Cerebellar cortex (tissue), 1 donor: ENCODE measurements at places on chromosomes 11 and 22.

GRCh38 chr11:27040302-27041115 is at the start of gene BBOX1:
TSS of gene BBOX1 (plus strand) at chr11:27040815. CDS start at chr11:27055431, 14,616 bp downstream.
- peak; percentile 4 for DNase-seq

- DNase-seq = no peak
Observed at GRCh38 chr22:35192129-35192918, 65.0 kb upstream of the HMGXB4 start.

DNA sequence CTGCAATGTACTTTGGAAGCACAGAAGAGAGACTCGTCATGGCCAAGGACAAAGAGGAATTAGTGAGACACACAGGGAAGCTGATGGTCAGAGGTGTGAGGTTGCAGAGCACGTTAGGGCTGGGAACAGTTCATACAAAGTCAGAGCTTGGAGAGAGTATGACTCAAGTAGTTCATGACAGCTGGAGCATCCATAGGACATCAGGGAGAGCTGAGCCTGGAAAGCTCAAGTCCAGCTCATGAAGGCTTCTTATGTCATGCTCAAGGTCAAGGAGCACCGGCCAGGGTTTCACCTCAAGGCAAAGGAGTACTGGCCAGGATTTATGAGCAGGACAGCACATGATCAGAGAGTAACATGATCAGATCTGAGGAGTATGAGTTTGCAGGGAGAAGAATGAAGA is 64.6 kb upstream of the CHST1 start:
- no peak for DNase-seq

DNA sequence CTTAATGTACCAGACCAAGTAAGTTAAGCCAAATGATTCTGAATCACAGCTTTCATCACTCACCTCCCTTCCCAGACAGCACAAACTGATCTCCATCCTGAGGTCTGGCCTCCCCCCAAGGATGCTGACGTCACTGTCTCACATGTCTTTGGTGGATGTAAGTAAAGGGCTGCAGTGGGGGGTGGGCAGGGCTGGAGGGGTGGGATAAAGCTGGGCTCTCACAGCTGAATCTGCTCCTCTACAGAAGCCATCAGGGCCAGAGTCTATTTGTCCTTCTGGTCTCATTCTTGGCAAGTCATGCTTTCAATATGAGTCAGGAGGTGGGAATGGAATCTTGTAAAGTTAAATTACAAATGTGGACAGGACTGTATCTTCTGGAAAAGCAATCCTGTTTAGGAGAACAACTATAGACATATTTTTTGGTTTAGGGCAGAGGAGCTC is 32.7 kb downstream of the P4HA3 start:
- DNase-seq = peak; percentile 43

- DNase-seq = no peak
Observed at GRCh38 chr11:131281316-131281715, 89.1 kb upstream of the NTM start.

- DNase-seq = no peak
Observed at GRCh38 chr11:72221386-72222075, 3.0 kb upstream of the INPPL1 start.

- peak; percentile 71 for DNase-seq
Observed at GRCh38 chr11:75445315-75445953, 12.4 kb upstream of the KLHL35 start.

- no peak for DNase-seq
Observed at GRCh38 chr11:128779036-128779435, 85.2 kb downstream of the FLI1 start.

DNA sequence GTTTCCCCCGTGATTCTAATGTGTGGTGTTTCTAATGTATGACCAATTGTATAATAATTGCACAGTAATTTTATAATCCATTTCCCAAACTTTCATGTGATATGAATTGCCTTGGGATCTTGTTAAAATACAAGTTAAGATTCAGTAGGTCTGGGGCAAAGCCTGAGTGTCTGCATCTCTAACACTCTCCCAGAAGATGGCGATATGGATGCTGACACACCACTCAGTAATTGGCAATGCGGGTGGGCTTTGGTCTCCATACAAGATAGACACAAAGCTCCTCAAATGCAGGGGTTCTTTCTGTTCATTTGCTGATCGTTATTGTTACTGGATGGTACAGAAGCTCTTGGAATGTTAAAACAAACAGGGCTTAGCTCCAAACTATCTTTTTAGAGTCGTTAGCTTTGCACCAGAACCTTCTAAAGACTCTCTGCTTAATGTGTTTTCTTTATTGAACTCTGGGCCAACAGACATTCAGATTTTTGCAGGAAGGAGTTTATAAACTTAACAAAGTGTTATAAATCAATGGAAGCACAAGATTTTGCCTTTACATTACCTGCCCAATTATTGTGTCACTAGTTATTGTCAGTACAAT is 45.4 kb upstream of the ANO3 start:
- peak; percentile 17 for DNase-seq

DNA sequence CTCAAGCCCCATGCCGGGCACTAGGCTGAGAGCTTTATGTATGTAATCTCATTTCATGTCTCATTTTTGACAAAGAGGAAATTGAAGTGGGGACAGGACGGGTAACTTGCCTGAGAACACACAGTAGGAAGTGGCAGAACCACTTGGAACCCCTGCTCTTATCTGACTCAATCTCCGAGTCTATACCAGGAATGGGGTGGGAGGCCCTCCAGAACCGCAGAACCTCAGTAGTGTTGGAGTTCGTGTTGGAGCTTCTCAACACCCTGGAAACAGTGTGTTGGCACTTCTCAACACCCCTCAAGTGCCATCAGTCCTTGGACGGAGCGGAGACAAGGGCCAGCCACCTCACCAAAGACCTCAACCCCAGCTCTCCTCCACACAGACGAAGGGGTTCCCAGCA is 38.8 kb upstream of the POLA2 start:
- no peak for DNase-seq

DNA sequence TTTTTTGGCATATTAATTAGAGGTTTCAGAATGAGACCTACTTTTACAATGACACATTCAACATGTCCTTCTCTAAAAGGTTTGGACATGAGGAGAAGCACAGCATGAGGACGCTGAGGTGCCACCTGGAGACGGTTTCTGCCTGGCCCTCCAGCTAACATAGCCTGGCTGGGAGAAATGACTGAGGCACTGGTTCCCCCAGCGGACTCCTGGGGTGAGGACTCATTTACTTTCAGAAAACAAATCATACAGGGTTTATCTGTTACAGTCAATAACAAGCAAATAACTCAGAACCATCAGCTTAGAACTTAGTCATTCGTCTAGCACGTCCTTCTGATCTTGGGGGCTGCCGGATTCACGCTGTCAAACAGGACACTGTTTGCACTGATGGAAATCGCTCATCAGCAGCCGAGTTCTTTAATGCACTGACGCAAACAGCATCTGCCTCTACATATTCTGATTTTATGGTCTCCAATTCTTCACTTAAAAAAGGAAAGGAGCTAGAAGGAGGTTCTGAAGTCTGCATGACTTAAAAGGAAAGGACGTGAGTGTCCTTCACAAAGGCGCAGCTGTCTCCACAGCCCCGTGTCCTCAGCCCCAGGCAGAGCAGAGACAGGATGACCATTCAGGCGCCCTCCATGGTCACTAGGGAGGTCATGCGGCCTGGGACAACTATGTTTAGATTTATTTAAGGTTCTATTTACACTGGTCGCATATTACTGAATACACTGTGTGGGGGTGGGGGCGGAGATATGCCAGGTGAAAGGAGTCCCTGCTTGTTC is 44.2 kb downstream of the CERK start:
- DNase-seq = peak; percentile 37

- no peak for DNase-seq
Observed at GRCh38 chr11:105297463-105297862, 157.9 kb upstream of the CARD18 start.

GRCh38 chr11:3095712-3096361 is 38.6 kb upstream of the CARS1 start:
- DNase-seq = no peak

DNA sequence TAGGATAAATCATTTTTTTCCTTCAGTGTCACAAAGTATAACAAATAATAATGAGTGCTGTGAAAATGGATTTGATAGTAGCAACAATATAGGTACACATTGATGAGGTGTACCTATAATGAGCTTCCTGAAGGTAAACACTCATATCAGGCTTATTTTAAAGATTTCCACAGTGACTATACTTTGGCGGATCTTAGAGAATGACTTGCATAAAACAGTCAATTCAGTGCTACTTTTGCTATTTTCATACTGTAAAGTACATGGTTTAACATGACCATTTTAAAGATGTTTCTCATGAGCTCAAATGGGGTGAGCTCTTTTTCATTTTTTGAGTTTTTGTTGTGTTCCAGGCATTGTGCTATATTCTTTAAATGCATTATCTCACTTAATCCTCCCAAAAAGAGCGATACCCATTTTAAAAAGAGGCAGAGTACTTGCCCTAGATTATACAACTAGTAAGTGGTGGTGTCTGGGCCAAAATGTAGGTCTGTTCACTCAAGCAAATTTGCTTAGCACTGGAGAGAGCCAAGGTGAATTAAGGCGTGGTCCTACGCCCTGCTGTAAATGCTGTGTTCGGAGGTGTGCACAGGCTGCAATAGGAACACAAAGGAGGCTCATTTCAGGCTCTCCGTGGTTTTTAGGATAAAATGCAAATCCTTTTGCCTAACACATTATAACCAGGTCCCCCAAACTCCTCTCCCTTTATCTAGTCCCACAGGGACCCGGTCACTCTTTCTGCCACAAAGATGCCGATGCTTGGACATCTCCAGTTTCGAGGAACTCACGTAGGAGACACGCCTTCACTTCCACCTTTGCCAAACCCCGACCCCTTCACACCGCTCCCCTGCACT is 617 bp upstream of the ALKBH3 start:
- DNase-seq = no peak

DNA sequence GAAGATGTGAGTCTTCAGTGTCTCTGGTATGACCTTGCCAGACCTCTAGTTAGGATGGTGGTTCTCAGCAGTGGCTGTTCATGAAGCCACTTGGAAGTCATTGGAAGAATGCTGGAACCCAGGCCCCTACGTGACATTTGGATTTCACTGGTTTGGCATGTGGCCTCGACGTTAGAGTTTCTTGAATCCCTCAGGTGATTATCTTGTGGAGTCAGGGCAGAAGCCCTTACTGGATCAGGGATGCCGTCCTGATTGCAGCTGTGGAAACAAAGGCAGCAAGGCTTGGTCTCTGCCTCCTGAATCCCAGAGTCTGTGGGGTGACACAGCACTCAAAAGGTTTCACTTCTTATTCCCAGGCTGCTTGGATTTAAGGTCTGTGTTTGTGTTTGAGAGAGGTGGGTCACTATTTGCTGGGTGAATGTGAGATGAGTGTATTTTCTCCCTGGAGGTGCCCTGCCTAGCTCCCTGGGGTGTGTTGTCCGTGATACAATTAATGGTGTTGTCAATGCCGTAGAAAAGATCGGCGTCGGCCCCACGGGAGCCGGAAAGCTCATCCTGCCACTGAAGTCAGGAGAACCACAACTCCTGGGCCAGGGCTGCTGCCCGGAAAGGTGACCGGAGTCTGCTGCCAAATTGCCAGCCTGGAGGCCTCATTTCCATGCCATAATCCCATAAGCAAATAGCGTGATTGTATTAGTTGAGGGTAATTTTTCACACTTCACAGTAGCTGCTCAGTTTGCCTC is 939.0 kb downstream of the BRD1 start:
- DNase-seq = no peak

GRCh38 chr22:31019191-31019930 is 50.3 kb downstream of the TUG1 start:
- DNase-seq = no peak

GRCh38 chr11:69804769-69805508 is 14.3 kb downstream of the FGF3 start:
- no peak for DNase-seq

DNA sequence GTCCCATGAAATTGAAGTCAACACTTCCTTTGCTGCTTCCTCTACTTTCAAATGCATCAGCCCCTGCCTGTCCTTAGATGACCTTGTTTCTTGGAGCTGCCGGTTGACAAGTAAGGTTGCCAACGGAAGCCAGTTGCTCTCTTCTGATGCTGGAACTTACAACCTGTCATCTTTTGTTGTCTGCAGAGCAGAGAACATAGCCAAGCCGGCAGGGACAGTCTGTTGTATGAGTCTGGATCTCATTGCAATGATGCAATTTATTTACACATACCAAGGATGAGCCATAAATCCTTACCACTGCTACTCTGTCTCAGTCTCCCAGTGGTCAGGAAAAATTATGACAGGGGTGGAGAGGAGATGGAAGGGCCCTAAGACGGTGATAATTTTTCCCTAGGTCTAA is 151.4 kb downstream of the BLID start:
- peak; percentile 8 for DNase-seq

- DNase-seq = no peak
Observed at GRCh38 chr11:132604431-132604830, 927.9 kb downstream of the OPCML start.

- DNase-seq = no peak
Observed at GRCh38 chr11:57901278-57901677, 122.4 kb upstream of the OR9Q1 start.

- no peak for DNase-seq
Observed at GRCh38 chr22:24437741-24438328, 10.4 kb downstream of the ADORA2A start.

GRCh38 chr11:119470317-119471291 is 47.6 kb upstream of the THY1 start:
- no peak for DNase-seq

DNA sequence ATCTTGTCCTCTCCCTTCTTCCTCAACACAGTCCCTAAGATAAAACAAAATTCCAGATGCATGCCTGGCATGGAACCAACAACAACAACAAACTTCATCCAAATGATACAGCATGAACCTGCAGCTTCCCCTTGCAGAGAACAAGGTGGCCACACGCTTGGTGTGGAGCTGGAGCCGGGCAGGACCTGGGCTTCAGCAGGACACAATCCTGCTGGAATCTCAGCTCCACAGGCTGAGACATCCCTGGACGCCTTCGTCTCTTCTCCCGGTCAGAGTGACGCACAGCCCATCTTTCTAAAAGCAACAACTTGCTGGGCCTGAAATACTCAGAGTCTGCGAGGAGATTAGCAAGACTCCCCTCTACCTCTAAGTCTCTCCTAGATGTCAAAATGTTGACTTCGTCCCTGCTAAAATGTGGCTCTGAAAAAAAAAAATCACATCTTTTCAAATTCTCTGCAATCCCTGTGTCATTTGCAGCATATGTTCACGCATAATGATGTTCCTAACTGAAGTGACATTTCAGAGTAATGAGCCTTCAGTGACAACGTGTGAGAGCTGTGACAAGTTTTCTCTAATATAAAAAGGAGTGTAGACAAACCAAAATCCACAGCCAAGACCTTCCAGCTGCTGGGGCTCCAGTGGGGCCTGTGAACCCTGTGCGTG is 1232.3 kb downstream of the TBC1D22A start:
- no peak for DNase-seq

DNA sequence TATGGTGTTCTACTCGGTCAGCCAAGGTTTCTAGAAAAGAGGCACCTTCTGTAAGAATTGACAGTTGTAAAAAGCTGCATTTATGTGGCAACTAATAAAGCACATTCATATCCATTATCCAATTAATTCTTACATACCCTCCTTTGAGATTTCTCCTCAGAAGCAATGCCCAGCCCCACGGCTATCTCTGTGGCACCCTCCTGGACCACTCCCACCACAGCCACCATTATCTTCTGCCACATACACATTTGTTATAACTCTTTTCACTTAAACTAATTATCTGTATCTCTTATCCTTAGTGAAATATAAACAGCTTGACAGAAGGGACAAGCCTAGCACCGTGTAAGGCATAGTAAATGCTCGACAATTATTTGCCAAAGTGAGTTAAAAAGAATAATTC is 48.5 kb downstream of the PAK1 start:
- DNase-seq = no peak

GRCh38 chr11:122727101-122727929 is 71.8 kb downstream of the UBASH3B start:
- peak; percentile 69 for DNase-seq

- no peak for DNase-seq
Observed at GRCh38 chr11:116275635-116276034, 497.2 kb downstream of the BUD13 start.
